Stimulated activated CD8-positive, alpha-beta memory T cell treated with anti-CD3 and anti-CD28 coated beads, Interleukin-4, amount 100 ng/mL, for 1 hour (primary cell): ENCODE measurements at places on chromosomes 6 and 20.

DNA sequence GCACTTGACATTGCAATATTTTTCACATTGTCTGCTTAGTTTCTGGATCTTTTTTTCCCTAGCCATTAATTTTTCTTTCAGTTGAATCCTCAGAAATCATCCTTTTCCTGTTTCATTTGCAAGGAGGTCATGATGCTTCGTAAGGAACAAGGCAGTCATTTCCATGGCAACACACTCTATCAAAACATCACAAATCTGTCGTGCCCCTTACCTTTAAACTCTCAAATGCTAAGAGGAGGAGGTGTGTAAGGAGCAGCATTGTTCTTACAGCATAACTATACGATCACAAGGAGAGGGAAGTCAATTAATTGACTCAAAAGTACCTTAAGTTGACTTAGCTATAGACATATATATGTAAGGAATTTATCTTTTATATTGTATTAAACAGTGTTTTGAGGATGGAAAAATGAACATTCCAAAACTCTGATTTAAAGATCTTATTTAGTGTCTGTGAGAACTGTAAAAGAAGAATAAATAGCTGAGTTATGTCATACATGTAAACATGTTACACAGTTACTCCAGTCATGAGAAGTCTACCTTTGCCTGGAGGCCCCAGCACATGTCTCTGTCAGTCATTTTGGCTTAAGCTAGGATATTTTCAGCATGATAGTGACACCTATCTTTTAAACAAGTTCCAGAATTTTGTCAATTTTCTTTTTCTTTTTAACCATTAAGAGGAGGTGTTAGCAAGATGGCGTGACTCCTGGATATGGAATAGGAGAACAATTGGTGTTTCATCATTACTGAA lies 41.6 kb downstream of the CDKAL1 start:
- no peak for DNase-seq

DNA sequence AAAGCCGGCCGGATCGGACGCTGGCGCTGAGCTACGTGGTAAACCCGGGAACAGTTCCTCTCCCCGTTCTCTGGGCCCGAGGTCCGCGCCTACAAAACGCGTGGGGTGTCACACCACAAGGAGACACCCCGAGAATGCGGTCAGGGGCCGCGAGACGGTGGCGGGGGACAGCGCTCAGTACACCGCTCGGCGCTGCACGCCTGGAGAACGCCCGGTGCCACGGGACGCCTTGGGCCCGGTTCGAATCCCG lies 670 bp downstream of the NCOA5 start:
- peak; percentile 15 for DNase-seq

DNA sequence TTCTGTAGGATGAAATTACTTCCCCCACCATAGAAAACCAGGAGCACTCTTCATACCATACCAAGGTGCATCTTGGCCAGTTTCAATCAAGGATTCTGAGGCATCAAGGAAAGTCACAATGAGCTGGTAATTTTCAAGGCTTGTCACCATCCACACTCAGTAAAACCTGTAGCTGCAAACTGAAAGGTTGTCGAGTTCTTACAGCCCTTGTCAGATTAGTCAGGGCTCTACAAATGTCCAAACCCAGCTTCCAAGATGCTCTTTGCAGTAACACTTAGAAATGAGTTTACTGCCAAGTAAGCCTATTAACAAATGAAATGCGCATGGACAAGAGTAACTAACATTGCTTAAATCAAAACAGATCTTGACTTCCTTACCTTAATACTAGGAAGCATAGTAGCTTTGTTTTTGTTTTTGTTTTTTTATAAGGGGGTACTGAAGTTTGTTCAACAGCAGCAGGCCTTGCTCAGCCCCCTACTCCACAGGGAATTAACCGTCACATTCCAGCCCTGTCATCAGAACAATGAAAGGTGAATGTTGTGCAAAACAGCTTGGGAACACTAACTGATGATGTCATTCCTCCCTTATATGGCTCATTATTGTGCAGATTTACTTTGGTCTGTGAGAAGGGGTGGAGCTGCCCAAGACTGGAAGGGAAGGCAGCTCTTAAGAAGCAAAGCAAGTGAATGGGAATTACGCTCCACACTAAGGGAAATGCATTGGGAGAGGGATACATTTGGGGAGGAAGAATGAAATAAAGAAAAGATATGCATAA lies 49.9 kb upstream of the TMEM30A start:
- no peak for DNase-seq

GRCh38 chr6:40894962-40895799 lies 143.8 kb downstream of the UNC5CL start:
- DNase-seq = no peak
